ENCODE measurements at places on chromosomes 2 and 18. TPM values are rescaled to one million over a fixed set of nuclear protein-coding genes. Genes with fewer than 3 reads are reported as not detected.
A peak's percentile ranks its signal among the peaks of the same experiment; 100 is the strongest.

DNA sequence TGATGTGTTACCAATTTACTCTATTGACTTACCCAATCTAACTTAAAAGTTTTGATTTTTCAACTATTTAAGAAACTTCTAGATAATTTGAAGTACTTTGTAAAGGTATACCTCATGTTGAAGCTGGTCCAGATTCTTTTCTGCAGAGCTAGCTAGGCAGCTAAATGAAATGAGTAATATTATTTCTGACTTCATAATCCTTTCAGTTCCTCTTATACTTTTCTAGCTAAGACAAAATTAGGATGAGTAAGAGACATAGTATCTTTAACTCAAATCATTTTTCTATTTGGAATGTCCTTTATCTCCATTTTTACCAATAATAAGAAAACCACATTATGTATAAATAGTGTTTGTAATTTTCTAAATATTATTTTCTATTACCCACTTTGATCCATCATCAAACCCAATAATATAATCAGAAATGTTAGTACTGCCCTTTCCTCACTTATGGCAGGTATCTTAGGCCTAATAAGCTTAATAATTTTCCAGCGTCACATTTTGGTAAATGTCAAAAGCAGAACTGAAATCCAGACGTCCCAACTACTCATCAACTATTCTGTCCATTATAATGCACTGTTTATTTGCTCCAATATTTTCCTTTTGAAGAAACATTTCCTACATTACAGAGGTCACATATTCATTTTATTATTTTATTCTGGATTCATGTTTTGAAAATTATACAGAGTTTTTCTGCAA is 456.6 kb downstream of the THSD7B start:
- DNase-seq, result no peak
- no peaks in the 10 kb centered on the region for H3K36me3 ChIP-seq
- no peaks in the 10 kb centered on the region for H3K27me3 ChIP-seq
- no peaks in the 10 kb centered on the region for H3K4me1 ChIP-seq

Gene CPO
- 0.37 TPM for total RNA-seq

GRCh38 chr2:133906926-133907325 is 338.7 kb upstream of the NCKAP5 start:
- no peak for DNase-seq
- no peak overlapping the region for H3K4me3 ChIP-seq
- no peaks in the 10 kb centered on the region for H3K27me3 ChIP-seq
- H3K27ac ChIP-seq, result no peak overlapping the region

GRCh38 chr18:44601447-44601846 is 79.2 kb upstream of the SETBP1 start:
- H3K36me3 ChIP-seq, result no peaks in the 10 kb centered on the region
- H3K27ac ChIP-seq, result no peak overlapping the region
- DNase-seq, result no peak
- H3K4me1 ChIP-seq, result no peaks in the 10 kb centered on the region
- no peaks in the 10 kb centered on the region for H3K27me3 ChIP-seq

Gene SEMA4C
- 25.9 TPM for total RNA-seq

DNA sequence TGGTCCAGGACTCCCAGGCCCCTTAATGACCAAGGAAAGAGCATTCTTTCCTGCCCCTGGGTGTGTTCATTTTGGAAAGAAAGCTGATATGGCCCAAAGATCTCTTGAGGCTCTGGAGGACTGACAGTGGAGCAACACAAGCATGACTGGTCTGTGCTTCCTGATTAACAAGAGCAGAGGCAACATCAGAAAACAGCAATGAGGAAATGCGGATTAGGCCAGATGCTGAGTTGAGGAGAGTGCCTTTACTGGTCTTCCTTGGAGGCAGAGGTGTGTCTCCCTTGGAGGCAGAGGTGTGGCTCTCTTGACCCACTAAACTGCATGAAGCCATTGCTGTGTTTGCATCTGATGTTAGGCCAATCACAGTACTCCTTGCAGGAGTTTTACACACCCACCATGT is 19.9 kb downstream of the IL36B start:
- H3K4me1 ChIP-seq, result no peaks in the 10 kb centered on the region
- DNase-seq, result no peak
- no peak overlapping the region for H3K27ac ChIP-seq
- no peaks in the 10 kb centered on the region for H3K36me3 ChIP-seq
- peaks cover 2% of the 10 kb centered on the region for H3K27me3 ChIP-seq
- no peak overlapping the region for H3K4me3 ChIP-seq

DNA sequence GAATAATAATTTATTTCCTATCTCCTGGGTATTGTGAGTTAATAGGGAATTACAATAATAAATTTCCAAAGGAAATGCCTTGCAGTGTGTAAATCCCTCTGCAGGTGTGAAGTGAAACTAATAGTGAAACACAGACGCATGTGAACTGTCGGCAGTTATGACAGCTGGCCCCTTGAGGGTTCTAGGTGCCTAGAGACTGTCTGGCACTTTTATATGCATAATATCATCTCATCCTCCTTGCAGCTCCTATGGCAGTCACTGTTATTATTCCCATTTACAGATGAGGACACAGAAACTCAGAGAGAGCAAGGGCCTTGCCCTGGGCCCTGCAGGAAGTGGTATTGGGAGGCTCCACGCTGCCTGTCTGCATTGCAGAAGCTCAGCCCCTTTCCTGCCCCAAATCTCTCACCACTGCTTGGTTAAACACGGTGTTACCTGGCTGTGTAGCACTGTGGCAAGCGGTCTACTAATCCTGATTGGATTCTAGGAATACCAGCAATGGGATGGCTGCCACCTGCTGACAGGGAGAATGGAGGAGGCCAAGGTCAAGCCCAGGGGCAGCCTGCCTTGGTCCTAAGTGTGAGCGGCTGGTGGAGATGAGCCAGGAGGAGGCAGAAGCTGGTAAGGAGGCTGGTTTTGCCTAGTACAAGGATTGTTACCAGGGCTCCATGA is 32.8 kb upstream of the ACKR3 start:
- H3K27ac ChIP-seq, result no peak overlapping the region
- no peaks in the 10 kb centered on the region for H3K27me3 ChIP-seq
- H3K4me3 ChIP-seq, result no peak overlapping the region
- H3K4me1 ChIP-seq, result no peaks in the 10 kb centered on the region
- H3K36me3 ChIP-seq, result no peaks in the 10 kb centered on the region

DNA sequence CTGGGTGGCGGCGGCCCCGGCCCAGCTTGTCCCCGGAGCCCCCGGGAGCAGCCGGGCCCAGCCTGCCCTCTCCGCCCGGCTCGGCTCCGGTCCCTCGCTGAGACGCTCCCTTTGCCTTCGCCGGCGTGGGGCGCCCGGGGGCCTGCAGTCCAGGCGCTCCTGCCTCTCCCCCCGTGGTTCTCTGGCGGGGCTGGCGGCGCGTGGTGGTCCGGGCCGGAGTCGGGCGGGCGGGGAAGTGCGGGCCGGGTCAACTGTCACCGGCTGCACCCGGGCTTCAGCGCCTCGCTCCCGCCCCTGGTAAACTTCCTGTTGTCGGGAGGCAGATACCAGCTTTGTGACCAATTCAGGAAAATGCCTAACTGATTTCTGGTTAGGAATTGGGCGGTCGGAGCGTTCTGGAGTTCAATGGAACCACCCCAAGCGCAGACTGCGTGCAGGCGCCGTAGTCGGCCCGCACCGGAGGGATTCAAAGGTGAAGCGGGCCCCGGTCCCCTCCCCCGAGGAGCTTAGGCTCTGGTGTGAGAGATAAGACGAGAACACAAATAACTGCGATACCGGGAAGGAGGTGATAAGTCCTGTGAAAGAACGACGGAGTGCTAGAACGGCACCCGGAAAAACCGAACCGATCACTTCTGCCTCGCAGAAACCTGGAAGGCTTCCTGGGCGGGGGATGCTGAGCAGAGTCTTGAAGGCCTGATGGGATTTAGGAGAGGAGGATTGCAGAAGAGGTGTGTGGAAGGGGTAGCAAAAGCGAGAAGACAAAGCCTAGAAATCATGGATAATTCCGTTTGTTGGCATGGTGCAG is 891 bp downstream of the CAB39 start:
- no peak for DNase-seq
- no peaks in the 10 kb centered on the region for H3K36me3 ChIP-seq
- peaks cover 76% of the 10 kb centered on the region for H3K4me1 ChIP-seq
- H3K27ac ChIP-seq, result peak overlapping the region; percentile 93
- peak overlapping the region; percentile 81 for H3K4me3 ChIP-seq
- H3K27me3 ChIP-seq, result no peaks in the 10 kb centered on the region

GRCh38 chr18:63207143-63207790 is 112.3 kb downstream of the BCL2 start:
- peaks cover 11% of the 10 kb centered on the region for H3K4me1 ChIP-seq
- DNase-seq, result no peak
- no peaks in the 10 kb centered on the region for H3K27me3 ChIP-seq
- H3K27ac ChIP-seq, result no peak overlapping the region

Gene PPP4R1
- total RNA-seq, result 156 TPM
